ENCODE measurements at places on chromosomes 1 and 21. TPM values are rescaled to one million over a fixed set of nuclear protein-coding genes. Genes with fewer than 3 reads are reported as not detected.

The SPTA1 gene
- polyA plus RNA-seq = not detected

The BLACAT1 gene
- polyA plus RNA-seq = 0.09 TPM

The C2CD4D gene
- 0.40 TPM for polyA plus RNA-seq

The CELA3B gene
- polyA plus RNA-seq = 6,851 TPM

The F13B gene
- polyA plus RNA-seq = not detected

The CXADR gene
- polyA plus RNA-seq = 5.8 TPM

The ZNF648 gene
- polyA plus RNA-seq = not detected

The TSPAN2 gene
- polyA plus RNA-seq = 1.7 TPM

The ZSWIM5 gene
- polyA plus RNA-seq = 0.76 TPM

The MTARC2 gene
- polyA plus RNA-seq = 15.9 TPM

The MACF1 gene
- polyA plus RNA-seq = 58.8 TPM

The MARCKSL1 gene
- polyA plus RNA-seq = 16.5 TPM

The PLA2G2D gene
- not detected for polyA plus RNA-seq

The S100A8 gene
- polyA plus RNA-seq = 26.1 TPM

The SASS6 gene
- polyA plus RNA-seq = 0.84 TPM

The SPRR2E gene
- polyA plus RNA-seq = 0.26 TPM

The LEMD1 gene
- polyA plus RNA-seq = not detected

The MDM4 gene
- 16.4 TPM for polyA plus RNA-seq

The FAM43B gene
- 0.28 TPM for polyA plus RNA-seq

The TRIM46 gene
- polyA plus RNA-seq = 1.2 TPM

The AGT gene
- 8.2 TPM for polyA plus RNA-seq

The DMBX1 gene
- not detected for polyA plus RNA-seq

The SPRR2G gene
- polyA plus RNA-seq = not detected

The CNIH3 gene
- polyA plus RNA-seq = 4.3 TPM

The METTL25B gene
- polyA plus RNA-seq = 64.9 TPM

The MFAP2 gene
- 9.4 TPM for polyA plus RNA-seq

The PTCH2 gene
- 1.2 TPM for polyA plus RNA-seq

The PKLR gene
- 0.19 TPM for polyA plus RNA-seq
